Endothelial cell of coronary artery (primary cell): ENCODE measurements at places on chromosomes 6 and 20. TPM values are rescaled to one million over a fixed set of nuclear protein-coding genes. Genes with fewer than 3 reads are reported as not detected.

The DEFB124 gene
- total RNA-seq: not detected in 2 replicates

The PRDM13 gene
- not detected in 2 replicates for total RNA-seq

The ESF1 gene
- 15.6 and 16.8 TPM in 2 replicates for total RNA-seq

The TMEM74B gene
- 1.2 and 1.6 TPM in 2 replicates for total RNA-seq
